ENCODE measurements at places on chromosomes 7 and 10.

GRCh38 chr7:23434147-23434917 is 36.0 kb downstream of the IGF2BP3 start:
- DNase-seq, result no peak

DNA sequence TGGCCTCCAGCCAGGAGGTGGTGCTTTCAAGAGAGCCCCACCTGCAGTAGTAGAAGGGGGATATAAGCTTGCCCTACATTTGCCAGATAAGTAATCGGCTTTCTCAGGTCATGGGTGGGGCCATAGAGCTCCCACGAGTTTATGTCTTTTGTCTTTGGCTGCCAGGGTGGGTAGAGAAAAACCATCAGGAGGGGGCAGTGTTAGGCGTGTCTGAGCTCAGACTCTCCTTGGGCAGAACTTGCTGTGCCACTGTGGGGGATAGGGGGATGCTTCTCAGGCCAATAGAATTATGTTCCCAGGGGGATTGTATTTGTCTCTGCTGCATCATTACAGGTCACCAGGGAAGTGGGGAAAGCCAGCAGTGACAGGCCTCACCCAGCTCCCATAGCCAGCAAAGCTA is 12.3 kb upstream of the MRPS33 start:
- no peak for DNase-seq

- DNase-seq, result no peak
Observed at GRCh38 chr10:85925201-85925750, 441.3 kb downstream of the GRID1 start.

GRCh38 chr10:104300002-104300735 is 31.2 kb downstream of the GSTO2 start:
- no peak for DNase-seq

DNA sequence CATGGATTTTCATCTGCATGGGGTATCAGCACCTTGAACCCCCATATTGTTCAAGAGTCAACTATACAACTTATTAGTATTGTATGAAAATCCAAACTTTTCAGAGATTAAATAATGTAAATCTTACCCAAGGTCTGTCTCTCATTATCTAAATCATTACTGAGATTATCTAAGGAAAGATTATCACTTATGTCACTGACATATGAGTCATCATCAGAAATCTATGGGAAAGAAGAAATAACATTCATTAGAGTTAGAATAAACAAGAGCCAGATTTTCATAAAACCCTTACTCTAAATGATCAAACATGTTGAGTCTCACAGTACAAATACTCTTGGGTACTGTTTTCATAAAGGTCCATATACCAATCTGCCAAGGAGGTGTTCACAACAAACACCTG is 83.3 kb upstream of the GSDME start:
- no peak for DNase-seq

- DNase-seq, result no peak
Observed at GRCh38 chr10:113329121-113329596, 223.7 kb upstream of the HABP2 start.

GRCh38 chr10:131815266-131816156 is 85.3 kb upstream of the PPP2R2D start:
- no peak for DNase-seq

DNA sequence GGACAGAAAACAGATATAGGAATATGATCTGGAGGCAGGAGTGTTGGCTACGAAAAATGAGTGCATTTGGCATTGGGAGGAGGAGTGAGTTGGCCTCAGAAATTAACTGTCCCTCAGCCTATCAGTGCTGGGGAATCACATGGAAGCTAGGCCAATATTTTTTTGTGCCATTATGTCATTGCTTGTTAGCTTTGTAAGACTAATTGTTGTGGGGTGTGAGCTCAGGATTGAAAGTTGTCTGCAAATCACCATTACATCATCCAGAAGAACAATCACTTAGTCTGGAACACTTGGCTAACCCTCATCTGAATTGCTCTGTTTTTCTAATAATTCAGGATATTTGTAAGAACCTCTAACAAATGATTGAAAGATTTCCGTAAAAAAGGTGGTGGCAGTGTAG is 45.2 kb upstream of the SEMA3D start:
- DNase-seq, result no peak

DNA sequence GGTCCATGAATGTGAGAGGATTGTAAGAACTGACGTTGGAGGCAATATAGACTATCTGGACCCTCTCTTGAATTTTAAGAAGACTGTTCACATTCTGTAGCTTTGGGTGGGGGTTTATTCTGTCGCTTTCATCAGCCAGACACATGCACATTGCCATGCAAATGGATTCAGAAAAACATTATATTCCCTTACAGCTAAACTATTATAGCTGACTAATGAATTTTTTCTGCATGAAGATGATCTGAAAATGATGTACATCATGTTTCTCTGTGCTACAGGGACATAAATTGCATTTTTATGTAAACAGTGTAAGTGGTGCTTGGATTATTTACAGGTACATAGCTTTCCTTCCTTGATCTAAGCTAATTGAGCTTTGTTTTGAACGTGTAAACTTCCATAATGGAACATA is 1.5 kb downstream of the MET start:
- DNase-seq, result no peak

- DNase-seq, result no peak
Observed at GRCh38 chr10:103652599-103653281, 159.2 kb downstream of the NEURL1 start.

GRCh38 chr10:77620731-77621130 is 16.9 kb downstream of the KCNMA1 start:
- DNase-seq, result no peak

DNA sequence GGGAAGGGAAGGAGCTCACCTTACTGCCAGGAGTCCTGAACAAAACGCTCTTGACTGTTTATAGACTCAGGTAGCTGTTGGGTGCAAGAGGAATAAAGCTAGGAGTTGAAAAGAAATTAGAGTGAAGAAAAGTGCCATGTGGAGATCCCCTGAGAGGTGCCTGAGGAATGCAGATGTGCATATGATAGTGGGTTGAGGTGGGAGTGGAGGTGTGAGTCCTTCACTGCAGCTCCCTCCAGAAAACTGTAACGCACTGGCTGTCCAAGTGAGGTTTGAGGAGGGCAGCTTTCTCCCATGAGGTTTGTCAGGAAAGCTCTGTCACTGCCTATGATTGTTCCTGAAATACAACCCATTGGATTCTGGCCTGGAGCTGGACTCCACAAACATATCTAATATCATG is 904.8 kb upstream of the POT1 start:
- DNase-seq, result no peak

- DNase-seq, result no peak
Observed at GRCh38 chr10:22086730-22087401, 83.3 kb upstream of the DNAJC1 start.

DNA sequence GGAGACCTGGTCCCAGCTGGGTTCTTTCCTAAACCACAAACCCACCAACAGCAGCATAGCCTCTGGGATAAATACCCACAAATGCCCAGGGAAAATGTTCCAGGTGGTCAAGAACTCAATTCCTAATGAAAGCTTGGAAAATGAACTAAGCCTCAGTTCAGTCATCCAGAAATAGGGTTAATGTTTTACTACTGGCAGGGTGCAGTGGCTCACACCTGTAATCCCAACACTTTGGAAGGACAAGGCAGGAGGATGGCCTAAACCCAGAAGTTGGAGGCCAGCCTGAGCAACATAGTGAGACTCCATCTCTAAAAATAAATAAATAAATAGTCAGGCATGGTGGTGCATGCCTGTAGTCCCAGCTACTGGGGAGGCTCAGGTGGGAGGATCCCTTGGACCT is 82.2 kb downstream of the SVOPL start:
- DNase-seq, result no peak

DNA sequence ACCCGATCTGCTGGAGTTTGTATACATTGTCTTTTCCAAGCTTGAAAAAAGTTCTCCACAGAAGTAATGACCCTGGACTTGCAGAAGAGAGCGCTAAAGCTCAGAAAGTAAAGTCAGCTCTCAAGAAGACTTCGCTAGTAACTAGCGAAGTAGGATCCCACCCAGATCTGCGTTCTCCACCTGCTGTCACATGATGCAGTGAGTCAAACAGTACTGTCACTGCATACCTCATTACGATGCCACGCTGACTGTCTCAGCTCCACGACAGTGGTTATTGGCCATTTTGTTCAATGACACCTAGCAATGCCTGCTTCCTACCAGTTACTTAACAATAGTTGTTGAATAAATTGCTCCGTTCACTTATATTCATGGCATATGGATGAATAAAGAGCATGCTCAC is 29.7 kb upstream of the SEC61G start:
- DNase-seq, result no peak

- no peak for DNase-seq
Observed at GRCh38 chr7:66790196-66790595, 49.7 kb downstream of the RABGEF1 start.

- DNase-seq, result no peak
Observed at GRCh38 chr7:34277016-34277802, 371.9 kb downstream of the BMPER start.

DNA sequence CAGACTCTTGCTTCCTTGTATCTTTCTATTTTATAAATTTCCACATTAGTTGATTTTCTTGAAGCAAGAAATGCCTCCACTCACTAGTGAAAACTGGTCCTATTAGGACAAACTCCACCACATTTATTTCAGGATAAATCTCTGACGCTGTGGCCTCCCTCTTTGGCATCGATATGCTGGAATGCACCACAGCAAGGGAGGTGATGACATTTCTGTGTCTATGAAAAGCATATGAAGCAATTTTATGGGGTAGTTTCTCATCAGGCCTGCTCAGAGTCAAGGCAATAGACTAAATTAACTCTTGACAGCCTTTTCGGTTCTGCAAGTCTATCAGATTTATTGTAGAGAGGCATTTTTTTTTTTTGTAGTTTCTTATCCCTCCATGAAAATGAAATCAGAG is 304.4 kb downstream of the ZEB1 start:
- DNase-seq, result no peak

GRCh38 chr7:133265821-133266220 is 12.9 kb downstream of the EXOC4 start:
- no peak for DNase-seq
